ENCODE measurements at places on chromosomes 4 and X.

DNA sequence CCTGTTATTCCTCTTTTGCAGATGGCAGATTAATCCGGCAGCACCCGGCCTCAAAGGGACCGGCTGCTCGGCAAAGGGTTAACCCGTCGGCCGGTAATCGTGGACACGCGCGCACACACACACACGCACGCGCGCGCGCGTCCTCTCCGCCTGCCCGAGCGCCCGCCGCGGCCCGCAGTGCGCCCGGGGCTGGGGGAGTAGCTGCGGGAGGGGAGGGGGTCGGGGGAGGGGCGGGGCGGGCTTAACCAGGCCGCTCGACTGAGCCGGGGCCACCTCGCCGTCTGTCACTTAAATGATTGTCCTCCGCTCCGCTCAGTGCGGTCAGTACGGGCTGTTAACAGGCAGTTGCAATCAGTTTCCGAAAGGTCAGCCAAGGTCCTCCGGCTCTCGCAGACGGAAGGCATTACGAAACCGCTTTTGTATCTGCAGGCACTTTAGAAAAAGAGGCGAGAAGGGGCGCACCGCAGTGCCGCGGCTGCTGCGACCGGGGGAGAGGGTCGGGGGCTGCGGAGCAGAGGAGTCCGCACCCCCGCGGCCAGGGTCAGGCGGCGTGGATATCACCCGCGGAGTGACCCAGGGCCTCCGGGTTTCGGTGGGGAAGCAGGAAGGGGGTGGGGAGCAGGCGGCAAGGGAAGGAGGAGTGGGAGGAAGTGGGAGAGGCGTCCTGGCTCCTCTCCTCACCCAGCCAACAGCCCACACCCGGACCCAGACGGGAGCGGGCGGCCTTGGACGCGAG lies 57.3 kb upstream of the BCOR start:
- no peak for DNase-seq

GRCh38 chr4:114519368-114519767 lies 79.2 kb upstream of the UGT8 start:
- no peak for DNase-seq

DNA sequence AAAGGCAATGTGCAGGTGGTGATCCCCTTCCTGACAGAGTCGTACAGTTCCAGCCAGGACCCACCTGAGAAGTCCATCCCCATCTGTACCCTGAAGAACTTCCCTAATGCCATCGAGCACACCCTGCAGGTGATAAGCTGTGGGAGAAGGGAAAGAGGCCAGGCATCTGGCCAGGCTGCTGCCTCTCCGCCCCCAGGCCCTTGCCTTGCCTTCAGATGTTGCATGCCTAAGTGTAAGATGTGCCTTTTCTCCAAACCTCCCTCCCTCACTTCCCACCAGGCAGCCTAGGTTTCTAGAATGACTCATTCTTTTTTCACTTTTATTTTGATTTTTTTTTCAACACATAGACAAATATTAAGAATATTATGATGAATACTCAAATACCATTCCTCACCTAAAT lies 12.2 kb upstream of the CDK16 start:
- no peak for DNase-seq

DNA sequence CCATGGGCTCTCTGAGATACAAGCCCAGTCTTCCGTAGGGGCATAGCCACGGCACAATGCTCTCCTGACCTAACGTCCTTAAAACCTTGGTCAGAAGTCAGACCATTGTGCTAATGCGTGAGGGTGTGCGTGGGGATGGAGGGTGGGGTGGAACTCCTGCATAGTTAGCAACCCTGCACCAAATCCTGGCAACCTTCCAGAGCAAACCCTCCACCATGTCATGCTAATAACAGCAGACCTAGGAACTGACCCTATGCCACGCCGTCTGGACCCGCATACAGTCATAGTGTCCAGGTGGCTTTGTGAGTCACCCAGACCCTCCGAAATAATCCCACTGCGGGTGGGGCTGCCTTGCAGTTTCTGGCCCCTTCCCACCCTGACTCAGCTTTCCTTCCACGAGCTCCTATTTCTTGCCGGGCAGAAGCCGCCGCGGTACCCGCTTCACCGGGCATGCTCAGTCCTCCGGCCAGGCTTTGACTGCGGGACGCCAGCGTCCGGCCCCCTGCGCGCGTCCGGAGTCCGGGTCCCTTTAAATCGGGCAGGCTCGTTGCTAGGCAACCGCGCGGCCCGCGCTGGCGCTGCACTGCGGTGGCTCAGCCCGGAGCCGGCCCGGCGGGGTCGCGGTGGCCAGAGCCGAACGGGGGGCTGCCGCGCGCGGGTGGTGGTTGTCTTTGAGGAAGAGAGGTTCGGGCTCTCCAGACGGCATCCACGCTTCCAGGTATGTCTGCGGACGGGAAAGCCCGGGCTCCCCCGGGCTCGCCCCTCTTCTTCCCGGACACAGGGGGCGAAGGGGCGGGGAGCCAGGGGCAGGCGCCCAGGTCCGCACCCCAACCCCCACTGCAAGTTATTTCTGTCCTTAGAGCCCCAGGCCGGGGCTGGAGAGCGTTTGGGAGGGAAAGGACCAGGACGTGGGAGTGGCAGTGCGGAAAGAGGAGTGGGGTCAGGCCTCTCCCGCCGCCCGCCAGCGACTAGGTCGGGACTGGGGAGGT lies at the start of gene CCDC160:
CCDC160 (plus strand) TSS at position 557 of the 989 bp plus-strand sequence. CDS start 7,619 bp downstream, outside the sequence.
- DNase-seq, result no peak

DNA sequence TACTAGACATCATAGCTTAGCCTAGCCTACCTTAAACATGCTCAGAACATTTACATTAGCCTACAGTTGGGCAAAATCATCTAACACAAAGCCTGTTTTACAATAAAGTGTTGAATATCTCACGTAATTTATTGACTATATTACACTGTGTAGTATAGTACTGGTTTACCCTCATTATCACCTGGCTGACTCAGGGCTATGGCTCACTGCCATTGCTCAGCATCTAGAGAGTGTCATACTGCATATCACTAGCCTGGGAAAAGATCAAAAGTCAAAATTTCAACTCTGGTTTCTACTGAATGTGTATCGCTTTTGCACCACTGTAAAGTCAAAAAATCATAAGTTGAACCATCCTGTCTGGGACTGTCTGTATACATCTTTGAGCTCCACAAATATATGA lies 78.6 kb downstream of the CEP44 start:
- DNase-seq, result no peak

DNA sequence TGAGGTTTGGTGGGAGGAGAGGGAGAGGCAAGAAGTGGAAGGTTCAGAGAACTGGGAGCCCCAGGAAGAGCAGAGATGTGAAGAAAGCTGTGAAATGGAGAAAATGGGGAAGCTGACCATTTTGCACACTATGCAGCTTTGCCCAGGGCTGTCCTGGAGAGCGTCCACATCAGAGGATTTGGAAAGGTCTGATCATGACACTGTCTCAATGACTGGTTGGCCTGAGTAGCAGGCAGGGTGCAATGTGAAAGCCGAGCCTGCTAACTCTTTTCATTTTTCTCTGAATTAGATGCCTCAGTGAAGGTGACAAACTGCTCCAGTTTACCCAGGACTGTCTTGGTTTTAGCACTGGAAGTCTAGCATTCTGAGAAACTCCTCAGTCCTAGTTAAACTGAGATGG lies 330.1 kb upstream of the RPS6KA3 start:
- no peak for DNase-seq

DNA sequence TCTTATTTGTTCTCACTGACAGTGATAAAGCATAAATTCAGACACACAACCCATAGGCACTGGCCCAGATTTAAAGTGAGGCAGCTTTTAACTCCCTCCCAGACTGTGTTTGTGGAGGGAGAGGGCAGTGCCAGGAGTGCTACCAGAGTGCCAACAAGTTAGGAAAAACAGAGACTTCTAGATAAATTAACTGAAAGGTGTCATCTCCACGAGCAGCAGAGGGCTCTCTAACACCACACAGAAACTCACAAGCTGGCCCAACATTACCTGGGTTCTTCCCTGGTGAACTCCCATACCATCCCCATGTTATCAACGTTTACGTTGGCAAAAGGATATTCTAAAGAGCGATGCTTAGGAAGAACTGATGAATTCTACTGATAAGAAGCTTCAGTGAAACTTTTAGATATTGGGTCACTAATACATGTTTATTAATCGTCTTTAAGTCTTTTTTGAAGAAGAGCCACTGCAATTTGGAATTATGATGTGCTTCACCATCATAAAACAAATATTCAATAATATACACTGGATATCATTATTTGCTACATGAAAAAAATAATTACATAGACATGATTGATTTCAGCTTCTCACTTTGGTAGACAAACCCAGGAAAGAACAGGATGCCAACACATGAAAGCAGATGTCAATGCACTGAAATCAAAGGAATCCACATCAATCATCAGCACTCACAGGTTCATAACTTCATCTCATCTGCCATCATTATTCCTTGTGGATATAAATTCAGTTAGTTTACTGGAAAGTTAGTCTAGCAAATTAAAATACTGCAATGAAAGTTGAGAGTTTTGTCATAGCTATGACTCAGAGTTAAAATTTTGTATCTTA lies 121.2 kb upstream of the NAP1L5 start:
- peak; percentile 6 for DNase-seq

DNA sequence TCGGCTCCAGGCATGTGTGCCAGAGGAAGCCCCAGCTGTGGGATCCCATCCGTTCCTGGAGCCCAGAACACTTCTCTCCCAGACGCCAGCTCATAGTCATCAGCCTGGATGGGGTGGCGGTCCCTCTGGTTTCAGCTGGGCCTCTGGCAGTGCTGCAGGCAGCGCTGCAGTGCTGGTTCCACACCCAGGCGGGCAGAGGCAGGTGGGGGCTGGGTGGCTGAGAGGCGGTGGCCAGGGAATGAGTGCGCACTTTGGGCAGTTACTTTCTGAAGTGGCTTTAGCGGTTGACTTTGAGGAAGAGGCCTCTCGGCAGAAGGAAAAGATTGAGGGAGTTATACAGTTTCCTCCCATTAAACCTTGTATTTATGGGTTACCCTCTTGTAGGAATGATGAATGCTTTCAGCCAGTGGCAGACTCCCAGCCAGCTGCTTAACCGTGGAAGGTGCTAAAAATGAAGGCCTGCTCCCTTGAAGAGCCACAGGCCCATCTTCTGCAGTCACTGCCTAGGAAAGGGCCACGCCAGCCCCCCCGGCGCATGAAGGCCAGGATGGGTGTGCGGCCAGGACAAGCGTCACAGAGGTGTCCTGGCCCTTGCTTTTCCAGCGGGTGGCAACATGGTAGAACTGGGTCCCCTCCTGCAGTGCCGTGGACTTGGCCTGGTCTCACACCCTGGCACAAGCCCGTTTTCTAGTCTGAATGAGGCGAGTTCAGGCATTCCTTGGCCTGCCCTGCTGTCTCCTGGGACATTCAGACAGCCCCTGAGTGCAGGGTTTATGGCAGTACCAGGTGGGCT lies 9.9 kb downstream of the TADA2B start:
- no peak for DNase-seq

DNA sequence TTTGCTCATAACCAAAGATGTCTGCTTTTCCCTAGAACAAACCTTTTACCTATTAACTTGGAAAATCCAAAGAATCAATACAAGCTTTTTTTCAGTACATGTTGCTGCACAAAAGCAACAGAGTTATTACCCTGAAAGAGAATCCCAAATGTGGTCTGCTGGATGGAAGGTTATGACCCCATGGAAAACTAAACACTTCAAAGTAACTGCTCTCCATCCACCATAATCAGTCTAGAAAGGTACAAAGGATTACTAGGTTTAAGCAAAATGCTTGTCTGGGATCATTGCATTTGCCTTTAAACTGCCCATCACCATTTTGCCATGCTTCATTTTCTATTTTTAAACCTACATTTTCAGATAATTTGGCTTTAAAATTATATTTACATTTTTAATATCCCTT lies 11.7 kb downstream of the MMRN1 start:
- no peak for DNase-seq

DNA sequence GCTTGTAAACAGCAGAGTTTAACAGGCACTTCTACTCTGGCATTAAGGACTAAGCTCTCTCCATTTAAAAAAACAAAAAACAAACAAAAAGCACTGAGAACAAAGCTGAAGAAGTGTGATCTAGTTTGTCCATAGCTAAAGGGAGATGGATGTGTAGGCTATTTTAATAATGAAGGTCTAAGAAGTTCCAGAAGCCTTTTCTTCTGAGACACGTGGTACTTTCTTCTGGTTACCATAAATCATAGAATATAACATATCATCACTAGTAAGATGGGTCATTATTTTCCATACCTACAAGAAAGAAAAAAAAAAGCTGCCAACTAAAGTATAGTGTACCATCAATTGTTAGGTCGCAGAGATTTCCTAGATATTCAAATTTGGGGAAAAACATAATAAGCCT lies 722 bp upstream of the NBDY start:
- no peak for DNase-seq

- no peak for DNase-seq
These were observed 18.8 kb downstream of the MSANTD1 start for GRCh38 chr4:3267576-3268394.
